Activated CD4-positive, alpha-beta T cell treated with anti-CD3 and anti-CD28 coated beads, Interleukin-2, amount 50 U/mL, for 24 hours (primary cell): ENCODE measurements at places on chromosomes 5 and 9.

DNA sequence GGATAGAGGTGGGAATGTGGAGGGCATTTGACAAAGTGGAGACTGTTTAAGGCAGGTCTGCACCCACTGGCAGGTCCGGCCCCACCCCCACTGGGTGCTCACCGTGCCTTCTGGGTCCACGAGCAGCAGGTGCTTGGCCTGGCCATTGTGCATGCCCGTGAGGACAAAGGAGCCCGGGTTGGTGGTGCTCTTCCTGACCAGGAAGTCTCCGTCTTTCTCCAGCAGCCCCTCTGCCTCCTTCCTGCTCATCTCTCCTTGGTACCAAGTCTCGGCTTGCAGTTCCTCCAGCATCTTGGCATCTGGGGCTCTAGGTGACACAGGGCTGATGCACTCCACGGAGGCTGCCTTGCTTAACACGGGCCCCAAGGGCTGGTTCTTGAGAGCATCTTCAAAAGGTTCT is 46.6 kb downstream of the S1PR3 start:
- DNase-seq, result no peak

DNA sequence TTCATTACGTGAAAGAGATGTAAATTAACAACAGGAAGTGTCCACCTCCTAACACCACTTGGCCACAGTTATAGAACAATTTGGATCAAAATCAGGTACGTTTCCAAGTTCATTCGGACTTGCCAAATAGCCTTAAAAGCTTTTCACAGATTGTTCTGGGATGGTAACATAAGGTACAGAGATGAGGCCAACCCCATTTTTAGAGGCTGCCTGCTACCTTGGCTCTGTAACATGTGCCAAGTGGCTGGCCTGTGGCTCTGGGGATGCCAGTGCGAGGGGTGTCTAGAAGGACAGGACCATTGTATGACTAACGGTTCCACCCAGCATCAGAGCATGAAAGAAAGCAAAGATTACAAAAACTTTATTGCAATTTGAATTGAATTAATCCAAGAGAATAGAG is 91.0 kb downstream of the LHFPL2 start:
- DNase-seq, result no peak

DNA sequence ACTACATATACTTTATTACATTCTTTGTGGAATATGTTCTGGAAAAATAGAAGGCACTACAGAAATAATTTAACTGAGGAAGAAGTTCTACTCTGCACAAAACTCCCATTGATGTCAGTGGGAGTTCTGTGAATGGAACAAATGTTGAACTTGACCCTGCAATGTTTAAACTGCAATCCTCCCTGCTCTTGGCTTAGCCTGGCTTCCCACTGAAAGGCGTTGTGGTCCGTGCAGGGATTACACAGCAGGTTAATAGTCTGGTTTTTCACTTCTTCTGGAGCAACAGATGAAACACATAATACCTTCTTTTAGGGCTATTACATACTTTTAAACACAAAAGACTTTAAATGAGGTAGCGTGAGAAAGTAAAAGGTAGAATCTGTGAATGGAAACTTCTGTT is 12.9 kb upstream of the ERBIN start:
- no peak for DNase-seq

- no peak for DNase-seq
Observed at GRCh38 chr5:168347368-168348083, 56.1 kb downstream of the WWC1 start.

- DNase-seq, result no peak
Observed at GRCh38 chr5:179866241-179867078, 7.8 kb upstream of the MRNIP start.

- DNase-seq, result no peak
Observed at GRCh38 chr5:61228691-61229280, 66.5 kb upstream of the SMIM15 start.

DNA sequence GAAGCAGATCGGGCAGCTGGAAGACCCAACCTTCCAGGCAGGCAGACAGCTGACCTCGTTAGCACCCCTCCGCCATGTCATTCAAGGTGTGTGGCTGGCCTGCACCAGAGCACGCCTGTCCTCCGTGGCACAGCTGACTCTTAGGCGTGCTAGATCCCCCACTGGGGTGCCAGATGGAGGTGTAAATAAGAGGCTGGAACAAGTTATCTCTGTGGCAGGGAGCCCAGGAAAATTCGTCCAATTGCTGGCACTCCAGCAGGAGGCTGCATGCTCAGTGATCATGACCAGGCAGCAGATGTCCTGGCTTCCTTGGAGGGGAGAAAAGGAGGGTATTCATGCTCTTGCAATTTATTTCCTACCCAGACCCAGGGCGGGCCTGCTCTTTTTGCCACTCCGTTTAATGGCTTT is 7.8 kb upstream of the ALDOB start:
- no peak for DNase-seq

GRCh38 chr9:123792501-123792900 is 137.4 kb downstream of the DENND1A start:
- no peak for DNase-seq

GRCh38 chr9:13705918-13706317 is 426.4 kb upstream of the MPDZ start:
- DNase-seq, result no peak

- DNase-seq, result no peak
Observed at GRCh38 chr5:15790446-15791018, 290.6 kb downstream of the FBXL7 start.

DNA sequence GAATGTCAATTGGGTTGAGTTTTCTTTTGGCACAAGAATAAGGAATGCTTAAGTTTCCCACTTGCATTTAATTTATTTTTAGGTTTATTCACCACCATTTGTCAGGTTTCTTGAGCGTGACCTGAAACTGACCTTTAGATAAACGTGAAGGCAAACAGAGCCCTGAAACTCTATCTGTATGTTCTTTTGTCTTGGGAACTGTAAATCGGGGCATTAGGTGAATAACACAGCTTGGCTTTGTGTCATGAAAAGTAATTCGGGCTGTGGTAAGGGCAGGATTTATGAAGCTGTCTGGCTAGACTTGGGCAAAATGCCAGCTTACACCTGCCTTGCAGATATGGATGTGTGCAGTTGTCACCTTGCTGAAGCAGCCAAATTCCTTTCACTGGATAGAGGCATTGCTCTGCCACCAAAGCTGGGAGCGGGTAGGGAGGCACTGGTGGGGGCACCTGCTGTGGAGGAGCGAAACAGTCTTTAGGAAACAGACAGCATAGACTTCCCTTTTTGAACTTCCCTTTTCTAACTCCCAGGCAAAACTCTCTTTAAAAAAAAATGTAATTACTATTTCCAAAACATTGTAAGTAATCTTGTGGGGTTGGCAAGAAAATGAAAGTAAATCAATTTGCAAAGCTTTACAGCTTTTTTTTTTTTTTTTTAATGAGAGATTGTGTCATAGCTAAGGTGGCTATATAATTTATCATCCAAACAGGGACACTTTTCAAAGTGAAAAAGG is 545.2 kb downstream of the CSNK1G3 start:
- DNase-seq, result no peak

- no peak for DNase-seq
Observed at GRCh38 chr5:140569197-140569596, 4.6 kb downstream of the SLC35A4 start.

GRCh38 chr5:135996611-135997010 is 32.2 kb upstream of the TGFBI start:
- no peak for DNase-seq
